ENCODE measurements at places on chromosomes 2 and 18.

- no peak for DNase-seq
Observed at GRCh38 chr2:134301928-134302260, 48.0 kb downstream of the MGAT5 start.

DNA sequence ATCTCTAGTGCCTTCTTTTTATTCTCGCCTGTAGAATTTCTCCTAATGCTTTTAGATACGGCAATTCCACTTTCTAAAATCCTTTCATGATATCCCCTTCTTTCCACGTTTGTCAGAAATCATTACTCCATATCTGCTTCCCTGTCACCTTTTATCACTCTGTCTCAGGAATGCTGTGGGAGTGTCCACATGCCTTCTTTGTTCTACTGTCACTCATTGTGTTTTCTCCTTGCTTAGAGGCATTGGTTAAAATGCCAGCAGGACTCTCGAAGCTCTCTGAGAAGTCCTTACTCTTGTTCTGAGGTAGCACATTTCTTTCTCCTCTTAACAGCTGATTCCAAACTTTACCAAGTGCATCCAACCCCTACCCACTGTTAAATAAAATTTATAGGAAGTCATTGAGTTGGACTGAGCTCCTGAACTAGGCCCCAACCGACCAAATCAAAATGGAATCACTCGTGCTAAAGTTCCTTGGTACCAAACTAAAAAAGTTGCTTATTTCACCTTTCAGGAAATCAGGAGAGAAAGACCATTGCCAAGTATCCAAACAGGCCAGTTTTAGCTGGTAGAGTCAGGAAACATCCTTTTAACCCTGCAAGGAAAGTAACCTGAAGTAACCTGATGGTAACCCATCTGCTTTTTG is 10.6 kb upstream of the GALNT5 start:
- peak; percentile 31 for DNase-seq

- no peak for DNase-seq
Observed at GRCh38 chr2:83002706-83003105, 1456.4 kb downstream of the SUCLG1 start.

GRCh38 chr2:118604811-118605210 is 242.6 kb downstream of the EN1 start:
- no peak for DNase-seq

GRCh38 chr18:48805826-48806535 is 144.8 kb downstream of the SMAD7 start:
- no peak for DNase-seq

Measured in ELF-1 (cell line).